T-cell (primary cell): ENCODE measurements at places on chromosomes 13 and 19.

DNA sequence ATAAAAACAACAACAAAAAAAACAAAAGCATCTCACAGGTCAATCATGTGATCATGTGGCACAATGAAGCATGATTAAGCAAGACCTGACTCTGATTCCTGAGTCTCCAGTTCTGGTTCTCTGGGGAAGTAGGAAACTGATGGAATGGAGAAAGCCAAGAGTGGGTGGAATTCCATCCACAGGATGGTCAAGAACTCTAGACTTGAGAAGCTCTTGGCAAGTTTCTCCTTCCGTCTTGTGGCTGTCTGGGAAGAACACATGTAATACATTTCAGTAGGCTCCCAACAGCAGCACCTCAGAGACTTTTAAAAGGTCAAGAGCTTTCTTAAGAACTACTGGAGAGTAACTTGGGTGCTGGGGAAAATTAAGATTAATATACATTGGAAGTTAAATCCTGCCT lies 78.6 kb upstream of the TSHZ3 start:
- no peak for DNase-seq

DNA sequence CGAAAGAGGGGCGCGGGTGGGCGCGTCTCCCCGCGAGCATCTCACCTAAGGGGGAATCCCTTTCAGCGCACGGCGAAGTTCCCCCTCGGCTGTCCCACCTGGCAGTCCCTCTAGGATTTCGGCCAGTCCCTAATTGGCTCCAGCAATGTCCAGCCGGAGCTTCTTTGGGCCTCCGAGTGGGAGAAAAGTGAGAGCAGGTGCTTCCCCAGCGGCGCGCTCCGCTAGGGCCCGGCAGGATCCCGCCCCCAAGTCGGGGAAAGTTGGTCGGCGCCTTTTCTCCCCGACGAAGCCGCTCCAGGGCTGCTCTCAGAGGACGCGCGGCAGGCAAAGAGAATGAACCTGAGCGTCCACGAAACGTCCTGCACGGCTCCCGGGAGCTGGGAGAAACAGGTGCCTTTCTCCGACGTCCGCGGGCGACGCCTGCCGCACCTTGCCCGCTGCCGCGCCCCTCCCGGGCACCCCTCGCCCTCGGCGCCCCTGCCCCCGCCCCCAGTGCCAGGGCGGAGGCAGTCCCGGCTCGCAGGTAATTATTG lies 366 bp upstream of the KL start:
- no peak for DNase-seq

DNA sequence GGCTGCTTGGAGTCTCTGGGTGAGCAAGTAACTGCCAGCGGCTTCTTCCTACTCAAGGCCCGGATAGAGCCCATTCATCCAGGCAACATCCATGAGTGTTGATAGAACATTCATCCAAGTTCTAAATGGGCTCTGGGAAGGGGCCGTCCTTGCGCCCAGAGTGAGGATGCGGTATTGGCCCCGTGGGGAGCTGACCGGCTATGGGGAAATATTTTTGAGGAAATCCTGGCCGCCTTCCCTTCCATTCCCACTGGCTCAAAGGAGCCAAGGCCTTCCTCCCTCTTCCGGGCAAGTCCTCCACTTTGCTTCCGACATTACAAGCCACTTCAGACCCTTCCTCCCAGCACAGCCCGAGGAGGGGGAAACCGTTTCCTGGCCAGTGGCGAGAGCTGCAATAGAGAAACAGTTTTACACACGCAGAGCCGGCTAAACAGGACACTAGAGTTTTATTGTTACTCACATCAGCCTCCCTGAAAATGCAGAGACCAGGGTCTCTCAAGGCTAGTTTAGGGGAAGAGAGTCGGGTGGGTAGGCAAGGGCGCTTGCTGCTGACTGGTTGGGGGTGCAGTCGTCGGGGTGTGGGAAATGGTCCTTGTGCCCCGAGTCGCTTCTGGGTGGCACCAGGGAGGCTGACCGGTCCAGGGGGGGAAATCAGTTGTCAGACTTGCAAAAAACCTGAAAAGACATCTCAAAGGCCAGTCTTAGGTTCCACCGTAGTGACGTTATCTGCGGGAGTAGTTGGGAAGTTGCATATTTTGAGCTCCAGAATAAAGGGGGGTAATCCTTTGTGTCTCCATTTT lies 37.5 kb downstream of the C13orf46 start:
- DNase-seq: no peak

DNA sequence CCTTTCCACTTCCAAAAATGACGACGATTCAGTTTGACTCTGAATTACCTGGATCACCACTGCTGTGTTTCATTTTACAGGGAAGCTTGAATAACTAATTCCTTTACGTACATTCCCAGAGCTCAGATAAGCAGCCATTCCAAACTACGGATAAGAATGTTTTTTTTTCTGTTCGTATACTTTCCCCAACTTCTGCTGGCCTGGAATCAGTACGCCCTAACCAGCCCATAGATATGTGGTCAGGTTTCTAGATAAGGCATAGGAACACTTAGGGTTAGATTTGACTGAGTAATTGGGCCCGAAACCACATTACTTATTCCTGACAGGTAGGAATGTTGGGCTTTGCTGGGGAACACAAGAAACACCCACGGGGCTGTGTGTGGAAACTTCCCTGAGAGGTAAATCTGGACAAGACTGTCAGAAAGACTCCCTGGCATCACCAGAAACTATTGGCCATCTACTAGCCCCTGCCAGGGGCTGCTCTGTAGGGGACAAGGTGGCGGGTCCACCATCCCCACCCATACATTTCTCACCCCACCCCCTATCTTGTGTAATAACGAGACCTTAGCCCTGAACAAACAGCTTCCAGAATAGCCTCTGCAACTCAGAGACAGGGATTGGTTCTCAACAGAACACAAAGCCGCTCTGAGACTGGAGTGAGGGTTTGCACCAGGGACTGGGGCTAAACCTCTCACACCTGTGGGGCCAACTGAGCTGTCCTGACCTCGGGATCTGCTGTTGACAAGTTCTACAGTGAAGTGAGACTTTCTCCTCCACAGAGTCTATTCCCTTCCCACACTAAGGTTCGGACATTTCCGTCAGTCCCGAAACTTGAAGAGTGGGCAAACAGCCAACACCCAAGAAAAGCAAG lies 15.6 kb downstream of the RHPN2 start:
- no peak for DNase-seq

DNA sequence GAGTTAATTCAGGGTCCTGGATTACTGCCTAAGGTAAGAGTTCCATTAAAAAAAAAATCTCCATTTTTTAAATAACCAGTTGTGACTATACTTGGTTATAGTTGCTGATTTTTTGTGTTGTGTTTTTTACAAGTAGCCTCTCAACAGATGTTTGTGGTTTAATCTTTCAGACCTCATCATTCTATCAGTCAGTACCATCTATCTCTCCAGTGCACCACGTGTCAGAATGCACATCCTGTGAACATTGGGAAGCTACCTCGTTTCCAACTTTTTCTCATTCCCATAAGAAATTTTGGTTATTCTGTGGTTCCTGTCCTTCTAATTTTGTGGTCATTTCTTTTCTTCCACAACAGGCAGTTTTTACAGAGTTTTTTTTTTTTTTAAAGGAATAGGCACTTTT lies 39.2 kb downstream of the WDFY2 start:
- no peak for DNase-seq

DNA sequence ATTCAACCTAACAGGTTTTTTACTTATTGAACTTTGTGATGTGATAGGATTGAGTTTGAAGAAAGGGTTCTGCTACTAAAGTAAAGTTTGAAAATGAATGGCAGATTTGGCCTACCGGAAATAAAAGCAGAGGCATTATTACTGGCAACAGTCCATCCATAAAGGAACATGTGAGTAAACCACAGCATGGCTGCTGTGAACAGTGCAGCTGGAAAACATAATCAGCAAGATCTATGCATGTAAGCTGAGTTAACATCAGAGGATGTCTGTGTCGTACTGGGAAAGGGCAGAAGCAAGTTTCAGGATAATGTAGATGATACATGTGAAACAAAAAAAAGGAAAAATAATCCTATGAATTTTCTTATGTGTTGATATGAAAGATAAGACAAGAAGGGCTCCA lies 87.6 kb downstream of the CYSLTR2 start:
- DNase-seq: no peak

DNA sequence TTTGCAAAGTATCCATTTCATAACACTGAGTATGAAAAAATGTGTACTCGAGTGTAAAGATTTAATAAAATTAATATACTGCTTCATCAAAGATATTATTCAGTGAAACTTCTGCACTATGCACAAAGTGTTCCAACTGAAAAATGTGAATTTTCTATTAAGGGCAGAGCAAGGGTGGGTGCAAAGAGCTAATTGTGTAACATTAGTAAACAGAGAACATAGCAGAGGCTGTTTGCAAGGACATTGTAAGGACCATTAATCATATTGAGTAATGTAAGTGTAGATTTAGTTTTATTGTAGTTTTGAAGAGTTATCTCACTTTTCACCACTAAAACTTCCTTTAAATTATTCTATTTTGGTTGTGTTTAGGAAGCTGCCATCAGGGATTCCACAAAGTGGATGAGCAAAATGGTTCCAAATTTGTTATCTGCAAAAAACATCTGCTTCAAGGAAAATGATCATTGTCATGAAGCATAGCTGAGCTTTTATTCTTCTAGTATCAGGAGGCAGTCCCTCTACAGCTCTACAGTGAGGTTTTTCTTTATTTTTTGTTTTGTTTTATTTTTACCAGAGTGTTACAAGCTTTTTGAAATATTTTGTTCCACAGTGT lies 1375.4 kb downstream of the SLITRK1 start:
- DNase-seq: no peak
